ENCODE measurements at places on chromosomes 3 and 15. TPM values are rescaled to one million over a fixed set of nuclear protein-coding genes. Genes with fewer than 3 reads are reported as not detected.

CAND2 gene
- total RNA-seq = 14.5 TPM

DNA sequence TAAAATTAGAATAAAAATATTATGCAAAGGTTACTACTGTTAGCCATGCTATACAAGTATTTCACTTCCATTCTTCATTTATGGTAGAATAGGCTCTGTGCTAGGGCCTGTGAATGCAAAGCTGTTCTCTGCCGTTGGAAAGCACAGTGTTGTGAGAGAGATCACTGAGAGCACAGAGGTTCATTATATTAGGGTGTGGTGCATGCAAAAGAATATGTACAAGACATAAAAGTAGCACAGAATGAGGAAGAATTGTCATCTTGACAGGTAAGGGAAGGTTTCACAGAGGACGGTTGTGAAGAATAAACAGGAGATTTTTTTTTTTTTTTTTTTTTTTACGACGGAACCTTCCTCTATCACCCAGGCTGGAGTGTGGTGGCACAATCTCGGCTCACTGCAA, 25.2 kb upstream of the FNDC3B start:
- DNase-seq = no peak

DNA sequence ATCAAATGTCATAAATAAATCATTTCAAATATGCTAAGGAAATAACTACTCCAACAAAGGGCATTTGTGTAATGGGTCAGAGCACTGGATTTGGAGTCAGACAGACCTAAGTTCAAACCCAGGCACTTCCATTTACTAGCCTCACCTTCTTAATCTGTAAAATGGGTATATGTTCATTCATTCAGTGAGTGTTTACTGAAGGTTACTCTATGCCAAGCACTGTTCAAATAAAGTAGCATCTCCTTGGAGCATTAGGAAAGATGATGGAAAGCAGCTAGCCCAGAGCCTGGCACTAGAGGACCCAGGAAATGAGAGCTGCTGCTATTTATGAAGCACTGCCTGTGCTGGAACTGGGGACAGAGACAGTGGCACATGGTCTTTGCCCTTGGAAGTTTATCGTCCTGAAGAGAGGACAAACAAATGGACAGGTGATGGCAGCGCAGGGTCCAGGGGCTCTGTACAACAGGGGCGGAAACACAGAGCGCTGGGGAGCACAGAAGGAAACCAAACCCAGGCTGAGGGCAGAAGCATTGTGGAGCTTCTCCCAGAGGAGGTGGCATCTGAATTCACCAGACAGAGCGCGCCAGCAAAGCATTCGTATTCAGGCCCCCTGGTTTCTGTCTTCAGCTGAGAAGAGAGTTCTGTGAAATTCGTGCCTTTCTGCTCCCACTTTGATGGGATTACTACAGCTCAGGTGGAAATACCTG, 19.0 kb downstream of the TM4SF4 start:
- DNase-seq = no peak

DNA sequence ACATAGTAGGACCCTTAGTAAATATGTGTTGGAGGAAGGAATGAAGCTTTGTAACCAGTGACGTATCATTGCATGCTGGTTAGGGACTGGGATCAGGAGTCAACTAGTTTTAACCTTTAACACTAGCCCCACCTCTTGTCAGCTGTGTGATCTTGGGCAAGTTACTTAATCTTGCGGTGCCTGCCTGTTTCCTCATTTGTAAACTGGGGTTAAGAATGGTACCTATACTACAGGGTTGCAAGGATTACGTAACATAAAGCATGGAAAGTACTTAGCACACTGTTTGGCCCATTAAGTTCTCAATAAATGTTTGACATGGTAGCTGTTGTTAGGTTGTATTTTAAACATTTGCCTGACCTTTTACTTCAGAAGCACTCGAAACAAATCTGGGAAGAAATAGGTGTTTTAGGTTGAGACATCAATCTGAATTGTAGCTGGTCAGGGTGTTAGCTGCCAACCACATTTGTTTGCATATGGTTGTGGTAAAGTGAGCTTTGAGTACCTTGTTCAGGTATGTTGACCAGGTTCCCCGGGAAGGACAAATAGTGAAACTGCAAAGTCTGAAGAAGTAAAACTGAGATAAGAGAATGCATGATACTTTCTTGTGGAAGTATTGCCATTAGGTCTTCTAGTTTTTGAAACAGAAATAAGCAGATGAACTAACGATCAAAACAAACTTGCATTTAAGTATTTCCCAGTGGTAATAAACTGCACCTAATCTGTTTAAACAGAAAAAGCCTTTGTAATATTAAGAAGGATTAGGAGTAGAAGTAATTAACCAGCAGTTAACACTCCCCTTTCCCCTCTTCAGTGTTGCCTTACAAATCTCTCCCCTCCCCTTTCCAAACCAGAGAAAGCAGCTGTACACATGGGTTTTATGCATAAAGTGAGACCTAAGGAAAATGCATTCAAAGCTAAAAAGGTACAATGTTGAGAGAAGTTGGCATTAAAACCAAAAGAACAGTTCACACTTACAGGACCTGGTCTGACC, 25.8 kb upstream of the SCAANT1 start:
- DNase-seq = no peak

GRCh38 chr3:263393-263792, 66.8 kb downstream of the CHL1 start:
- DNase-seq = no peak

CEP19 gene
- total RNA-seq = 8.0 TPM

GRCh38 chr3:468172-468571, 271.6 kb downstream of the CHL1 start:
- no peak for DNase-seq

DNA sequence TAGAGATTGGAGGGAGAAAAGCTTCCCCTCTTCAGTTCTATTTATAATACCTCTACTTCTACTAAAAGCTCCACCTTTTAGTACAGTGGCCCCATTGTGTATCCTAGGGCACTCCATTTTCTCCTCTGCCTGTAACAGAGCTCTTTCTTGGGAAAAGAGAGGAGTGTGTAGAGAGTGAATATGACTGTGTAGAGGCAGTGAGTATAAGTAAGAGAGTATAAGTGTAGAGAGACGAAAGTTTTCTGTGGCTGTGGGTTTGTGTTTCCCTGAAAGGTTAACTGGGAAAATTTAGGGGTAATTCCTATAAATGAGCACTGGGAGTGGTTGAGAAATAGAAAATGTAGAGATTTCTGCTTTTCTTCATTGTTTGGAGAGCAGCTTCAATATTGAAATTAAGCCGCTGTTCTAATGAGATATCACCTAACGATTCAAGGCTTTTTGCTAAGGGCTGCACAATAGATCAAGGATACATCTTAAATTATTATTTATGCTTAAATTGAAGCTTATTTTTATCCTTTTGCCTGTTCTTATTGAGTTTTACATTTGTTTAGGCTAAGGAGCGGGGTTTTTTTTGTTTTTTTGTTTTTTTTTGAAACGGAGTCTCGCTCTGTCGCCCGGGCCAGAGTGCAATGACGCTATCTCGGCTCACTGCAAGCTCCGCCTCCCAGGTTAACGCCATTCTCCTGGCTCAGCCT, 6.9 kb downstream of the IQGAP1 start:
- DNase-seq = no peak

CASR gene
- not detected for total RNA-seq

TMC3 gene
- 0.47 TPM for total RNA-seq

DNA sequence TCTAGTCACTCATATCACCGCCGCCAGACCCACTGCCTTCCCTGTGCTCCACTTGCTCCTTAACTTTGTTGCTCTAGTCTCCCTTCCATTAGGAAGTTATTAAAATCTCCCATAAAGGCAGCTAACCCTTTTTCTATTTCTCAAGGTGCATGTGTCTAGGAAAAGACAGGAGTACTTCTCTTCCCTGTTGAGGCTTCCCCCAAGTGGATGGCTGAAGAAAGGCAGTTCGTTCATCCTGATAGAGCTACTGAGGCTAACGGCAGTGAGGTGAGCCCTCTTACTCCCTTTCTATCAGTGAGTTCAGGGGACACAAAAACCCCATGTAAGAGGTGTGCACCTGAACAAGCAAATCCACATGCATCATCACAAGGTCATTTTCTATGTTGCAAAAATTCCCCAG, 397.8 kb downstream of the IGSF11 start:
- no peak for DNase-seq

GRCh38 chr15:88223084-88223483, 33.5 kb downstream of the NTRK3 start:
- no peak for DNase-seq

GRCh38 chr3:82274897-82275296, 513.5 kb upstream of the GBE1 start:
- no peak for DNase-seq

DNA sequence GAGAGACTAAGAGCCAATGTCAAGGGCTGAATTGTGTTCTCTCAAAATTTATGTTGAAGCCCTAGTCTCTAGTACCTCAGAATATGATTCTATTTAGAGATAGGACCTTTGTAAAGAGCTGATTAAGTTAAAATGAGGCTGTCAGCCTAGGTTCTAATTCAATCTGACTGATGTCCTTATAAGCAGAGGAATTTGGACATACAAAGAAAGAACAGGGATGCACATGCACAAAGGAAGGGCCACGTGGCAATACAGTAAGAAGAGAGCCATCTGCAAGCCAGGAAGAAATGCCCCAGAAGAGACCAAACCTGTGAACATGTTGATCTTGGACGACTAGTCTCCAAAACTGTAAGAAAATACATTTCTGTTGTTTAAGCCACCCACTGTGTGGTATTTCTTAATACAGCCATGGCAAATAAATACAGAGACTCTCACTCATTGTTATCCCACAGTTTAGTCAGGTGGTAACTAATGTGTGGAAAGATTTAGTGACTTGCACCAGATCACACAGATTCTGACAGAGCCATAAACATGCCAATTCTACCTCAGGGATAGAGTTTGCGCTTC, 652.2 kb downstream of the NAALADL2 start:
- no peak for DNase-seq

GRCh38 chr3:121803771-121804320, 31.0 kb downstream of the IQCB1 start:
- no peak for DNase-seq

All from occipital lobe (tissue), 3 donors.